Peyer's patch (tissue), 4 donors: ENCODE measurements at places on chromosomes 5 and 9. TPM values are rescaled to one million over a fixed set of nuclear protein-coding genes. Genes with fewer than 3 reads are reported as not detected.

DNA sequence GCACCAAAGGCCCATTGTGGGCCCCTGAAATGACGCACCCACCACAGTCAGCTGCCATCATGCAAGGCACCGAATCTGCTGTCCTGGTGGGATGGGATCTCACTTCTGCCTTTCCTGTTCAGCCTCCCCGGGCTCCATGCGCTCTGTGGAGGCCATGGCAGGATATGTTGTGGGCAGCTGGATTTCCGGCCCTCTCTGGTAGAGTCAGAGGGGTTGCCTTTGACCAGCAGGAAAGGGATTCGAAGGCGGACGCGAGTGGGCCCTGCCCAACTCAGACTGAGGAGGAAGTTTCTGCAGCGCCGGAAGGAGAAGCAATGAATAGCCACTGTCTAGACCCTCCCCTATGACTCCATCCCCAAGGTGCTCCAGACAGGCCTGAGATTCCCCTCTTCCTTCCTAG lies 35.5 kb downstream of the GADD45G start:
- no peak for DNase-seq

PRELID2 gene
- 110 TPM for total RNA-seq

DNA sequence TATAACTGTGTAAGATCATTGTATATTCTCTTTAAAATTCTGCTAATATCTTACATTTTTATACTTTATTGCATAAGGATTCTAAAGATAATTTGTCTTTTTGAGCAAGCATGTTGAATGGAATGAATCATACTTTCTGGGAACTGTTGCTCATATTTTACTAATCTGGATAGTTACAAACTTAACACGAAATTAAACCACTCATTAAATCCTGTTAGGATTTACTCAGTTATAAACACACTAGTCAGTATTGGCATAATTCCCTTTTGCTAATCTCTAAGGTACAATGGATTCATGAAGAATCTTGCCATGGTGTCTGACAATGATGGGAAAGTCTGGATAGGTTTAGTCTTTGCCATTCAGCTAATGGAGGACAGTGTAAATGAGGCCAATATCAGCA lies 338.1 kb upstream of the SMC2 start:
- DNase-seq: no peak

DNA sequence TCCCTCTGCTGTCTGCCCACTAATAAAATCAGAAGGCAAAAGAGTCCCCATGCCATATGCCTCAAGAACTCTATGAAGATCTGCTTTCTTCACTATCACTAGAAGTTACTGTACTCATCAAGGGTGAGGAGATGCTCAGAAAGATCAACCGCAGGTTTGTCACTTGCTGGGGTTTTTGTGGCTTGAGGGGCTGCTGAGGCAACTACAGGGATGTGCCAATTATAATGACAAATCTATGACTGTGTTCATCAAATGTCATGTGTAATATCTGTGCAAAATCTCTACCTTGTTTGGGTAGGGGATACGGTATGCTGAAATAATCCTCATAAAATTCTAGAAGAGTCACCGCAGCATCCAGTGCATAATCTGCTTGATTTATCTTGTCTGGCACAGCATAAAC lies 13.0 kb downstream of the ERAP1 start:
- no peak for DNase-seq

- DNase-seq: no peak
Observed at GRCh38 chr9:130607640-130608420, 28.5 kb downstream of the FUBP3 start.
